ENCODE measurements at places on chromosomes 4 and X.

GRCh38 chr4:7610022-7610670, 175.4 kb upstream of the PSAPL1 start:
- no peaks in the 10 kb centered on the region for H3K4me1 ChIP-seq
- H3K27me3 ChIP-seq: no peaks in the 10 kb centered on the region
- no peak for DNase-seq

DNA sequence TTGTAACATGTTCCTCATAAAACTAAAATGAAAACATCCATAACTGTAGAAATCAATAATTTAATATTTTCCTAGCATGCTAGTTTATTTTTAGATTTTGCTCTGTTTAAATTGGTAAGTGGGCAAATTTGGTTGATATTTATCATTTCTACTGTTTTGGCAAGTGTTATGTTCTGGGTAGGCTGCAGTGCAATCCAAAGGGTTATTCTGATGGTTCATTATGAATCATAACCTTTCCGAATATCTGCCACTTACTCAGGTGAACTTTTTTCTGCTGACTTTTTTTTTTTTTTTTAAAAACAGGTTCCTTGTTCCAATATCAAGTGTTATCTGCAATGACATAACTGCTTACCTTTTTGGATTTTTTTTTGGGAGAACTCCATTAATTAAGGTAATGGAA, 52.0 kb downstream of the CDS1 start:
- no peak overlapping the region for H3K27ac ChIP-seq
- H3K27me3 ChIP-seq: no peaks in the 10 kb centered on the region
- no peaks in the 10 kb centered on the region for H3K36me3 ChIP-seq
- no peak for DNase-seq
- no peak overlapping the region for H3K4me3 ChIP-seq

GRCh38 chrX:103061486-103061885, 2.5 kb downstream of the BEX1 start:
- no peak overlapping the region for H3K27ac ChIP-seq
- DNase-seq: no peak
- H3K4me3 ChIP-seq: no peak overlapping the region
- H3K27me3 ChIP-seq: peaks cover 16% of the 10 kb centered on the region
- H3K36me3 ChIP-seq: no peaks in the 10 kb centered on the region

DNA sequence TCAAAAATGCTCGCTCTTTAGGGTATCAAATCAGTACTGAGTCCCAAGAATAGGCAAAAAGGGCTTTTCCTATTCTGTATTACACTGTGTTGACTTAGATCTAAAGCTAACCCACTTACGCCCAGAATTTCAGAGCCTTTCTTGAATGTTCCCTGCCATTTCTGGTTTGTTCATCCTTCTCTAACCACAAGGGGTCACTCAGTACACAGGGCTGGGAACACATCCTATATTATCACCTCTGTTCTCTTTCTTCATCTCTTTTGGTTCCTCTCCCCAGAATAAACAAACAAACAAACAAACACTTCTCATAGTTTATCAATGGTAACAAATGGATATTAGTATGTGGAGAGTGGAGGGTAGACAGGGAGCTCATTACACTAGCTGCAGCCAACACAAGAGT, 25.5 kb upstream of the MORC4 start:
- no peak for DNase-seq
- no peaks in the 10 kb centered on the region for H3K27me3 ChIP-seq
- no peak overlapping the region for H3K4me3 ChIP-seq
- no peaks in the 10 kb centered on the region for H3K36me3 ChIP-seq

GRCh38 chrX:63761639-63762038, 23.4 kb downstream of the ARHGEF9 start:
- no peak overlapping the region for H3K4me3 ChIP-seq
- H3K27me3 ChIP-seq: no peaks in the 10 kb centered on the region
- peaks cover 5% of the 10 kb centered on the region for H3K4me1 ChIP-seq

- no peak overlapping the region for H3K4me3 ChIP-seq
- H3K27me3 ChIP-seq: peaks cover 9% of the 10 kb centered on the region
- no peaks in the 10 kb centered on the region for H3K4me1 ChIP-seq
- DNase-seq: no peak
These were observed 184.7 kb upstream of the S100G start for GRCh38 chrX:16465081-16465876.

DNA sequence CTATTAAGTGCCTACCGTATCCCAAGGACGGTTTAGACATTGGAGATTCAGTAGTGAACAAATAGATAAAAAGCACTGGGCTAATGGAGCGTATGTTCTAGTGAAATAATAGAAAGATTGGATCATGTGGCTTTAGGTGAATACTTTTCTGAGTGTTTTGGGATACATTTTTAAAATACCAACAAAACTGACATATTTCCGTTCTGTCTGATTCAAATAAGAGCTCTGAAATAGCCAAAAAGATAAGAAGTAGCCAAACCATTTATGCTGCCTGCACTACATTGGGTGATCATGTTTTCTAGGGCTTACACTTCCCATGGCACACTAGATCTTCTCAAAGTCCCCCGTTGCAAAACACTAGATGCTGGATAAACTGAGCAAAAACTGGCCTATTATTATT, 14.2 kb downstream of the IGFBP7 start:
- H3K4me1 ChIP-seq: no peaks in the 10 kb centered on the region
- peaks cover 41% of the 10 kb centered on the region for H3K27me3 ChIP-seq
- DNase-seq: no peak

- H3K27me3 ChIP-seq: peaks cover 16% of the 10 kb centered on the region
- H3K27ac ChIP-seq: no peak overlapping the region
- peaks cover 7% of the 10 kb centered on the region for H3K4me1 ChIP-seq
- no peak for DNase-seq
- no peak overlapping the region for H3K4me3 ChIP-seq
These were observed 507.9 kb downstream of the MID1IP1 start for GRCh38 chrX:39309018-39309635.

DNA sequence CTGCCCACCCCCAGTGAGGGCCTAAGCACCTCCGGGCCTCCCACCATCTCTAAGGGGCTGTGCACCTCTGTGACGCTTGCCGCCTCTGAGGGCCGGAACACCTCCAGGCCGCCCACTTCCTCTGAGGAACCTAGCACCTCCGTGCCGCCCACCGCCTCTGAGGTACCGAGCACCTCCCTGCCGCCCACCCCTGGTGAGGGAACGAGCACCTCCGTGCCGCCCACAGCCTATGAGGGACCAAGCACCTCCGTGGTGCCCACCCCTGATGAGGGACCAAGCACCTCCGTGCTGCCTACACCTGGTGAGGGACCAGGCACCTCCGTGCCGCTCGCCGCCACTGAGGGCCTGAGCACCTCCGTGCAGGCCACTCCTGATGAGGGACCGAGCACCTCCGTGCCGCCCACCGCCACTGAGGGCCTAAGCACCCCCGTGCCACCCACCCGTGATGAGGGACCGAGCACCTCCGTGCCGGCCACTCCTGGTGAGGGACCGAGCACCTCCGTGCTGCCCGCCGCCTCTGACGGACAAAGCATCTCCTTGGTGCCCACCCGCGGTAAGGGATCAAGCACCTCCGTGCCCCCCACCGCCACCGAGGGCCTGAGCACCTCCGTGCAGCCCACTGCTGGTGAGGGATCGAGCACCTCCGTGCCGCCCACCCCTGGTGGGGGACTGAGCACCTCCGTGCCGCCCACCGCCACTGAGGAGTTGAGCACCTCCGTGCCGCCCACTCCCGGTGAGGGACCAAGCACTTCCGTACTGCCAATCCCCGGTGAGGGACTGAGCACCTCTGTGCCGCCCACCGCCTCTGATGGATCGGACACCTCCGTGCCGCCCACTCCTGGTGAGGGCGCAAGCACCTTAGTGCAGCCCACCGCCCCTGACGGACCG, 977 bp downstream of the MAGEE1 start:
- DNase-seq: peak; percentile 36
- peaks cover 26% of the 10 kb centered on the region for H3K4me1 ChIP-seq
- H3K27me3 ChIP-seq: no peaks in the 10 kb centered on the region
- H3K36me3 ChIP-seq: no peaks in the 10 kb centered on the region
- peak overlapping the region; percentile 92 for H3K4me3 ChIP-seq
